ENCODE measurements at places on chromosomes 2 and 18. TPM values are rescaled to one million over a fixed set of nuclear protein-coding genes. Genes with fewer than 3 reads are reported as not detected.

NT5C1B gene
- not detected for total RNA-seq

SERPINB13 gene
- total RNA-seq: not detected

G6PC2 gene
- not detected for total RNA-seq

- DNase-seq: no peak
Observed at GRCh38 chr2:180656455-180656847, 324.0 kb upstream of the UBE2E3 start.

DNA sequence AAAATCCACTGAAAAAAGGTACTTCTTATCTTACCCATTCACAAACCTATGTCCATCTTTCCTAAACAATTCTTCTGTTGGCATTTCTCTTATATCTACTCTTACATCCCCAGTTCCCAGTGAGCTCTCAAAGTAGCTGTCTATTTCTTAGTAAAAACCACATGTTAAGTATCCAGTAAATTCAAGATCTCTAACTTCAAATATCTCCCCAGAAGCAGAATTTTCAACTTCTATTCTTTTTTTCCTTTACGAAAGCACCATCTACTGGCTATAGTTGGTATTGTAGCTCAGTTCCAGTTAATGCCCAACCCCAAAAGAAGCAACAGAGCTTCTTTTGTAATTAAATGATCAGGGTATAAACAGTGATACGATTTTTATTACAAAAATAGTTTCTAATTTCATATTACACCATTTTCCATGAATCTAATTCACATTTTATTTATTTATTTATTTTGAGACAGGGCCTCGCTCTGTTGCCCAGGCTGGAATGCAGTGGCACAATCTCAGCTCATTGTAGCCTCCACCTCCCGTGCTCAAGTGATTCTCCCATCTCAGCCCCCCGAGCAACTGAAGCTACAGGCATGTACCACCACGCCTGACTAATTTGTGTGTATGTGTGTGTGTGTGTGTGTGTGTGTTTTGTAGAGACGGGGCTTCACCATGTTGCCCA lies 28.5 kb downstream of the HRH4 start:
- DNase-seq: no peak

DNA sequence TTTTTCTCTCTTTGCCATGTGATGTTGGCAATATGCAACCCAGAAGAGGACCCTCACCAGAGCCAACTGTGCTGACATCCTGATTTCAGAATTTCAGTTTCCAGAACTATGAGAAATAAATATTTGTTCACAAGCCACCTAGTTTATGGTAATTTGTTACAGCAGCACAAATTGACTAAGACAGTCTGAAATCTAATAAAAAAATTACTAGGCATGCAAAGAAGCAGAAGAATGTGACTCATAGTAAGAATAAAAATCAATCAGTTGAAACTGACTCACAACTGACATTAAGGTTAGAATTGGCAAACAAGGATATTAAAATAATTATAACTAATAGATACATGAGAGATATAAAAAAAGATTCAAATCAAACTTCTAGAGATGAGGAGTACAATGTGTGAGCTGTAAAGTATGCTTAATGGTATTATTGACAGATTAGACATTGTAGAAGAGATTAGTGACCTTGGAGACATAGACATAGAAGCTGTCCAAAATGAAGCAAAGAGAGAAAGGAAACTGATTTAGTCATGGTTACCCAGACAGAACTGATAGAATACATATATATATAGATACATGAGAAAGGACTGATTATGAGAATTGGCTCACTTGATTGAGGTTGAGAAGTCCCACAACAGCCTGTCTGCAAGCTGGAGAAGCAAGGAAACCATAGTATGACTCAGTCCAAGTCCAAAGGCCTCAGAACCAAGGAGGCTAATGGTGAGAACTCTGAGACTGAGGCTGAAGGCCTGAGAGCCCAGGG lies 27.8 kb upstream of the TTC39C start:
- no peak for DNase-seq

- no peak for DNase-seq
Observed at GRCh38 chr2:85534881-85535280, 4.1 kb upstream of the MAT2A start.

DNA sequence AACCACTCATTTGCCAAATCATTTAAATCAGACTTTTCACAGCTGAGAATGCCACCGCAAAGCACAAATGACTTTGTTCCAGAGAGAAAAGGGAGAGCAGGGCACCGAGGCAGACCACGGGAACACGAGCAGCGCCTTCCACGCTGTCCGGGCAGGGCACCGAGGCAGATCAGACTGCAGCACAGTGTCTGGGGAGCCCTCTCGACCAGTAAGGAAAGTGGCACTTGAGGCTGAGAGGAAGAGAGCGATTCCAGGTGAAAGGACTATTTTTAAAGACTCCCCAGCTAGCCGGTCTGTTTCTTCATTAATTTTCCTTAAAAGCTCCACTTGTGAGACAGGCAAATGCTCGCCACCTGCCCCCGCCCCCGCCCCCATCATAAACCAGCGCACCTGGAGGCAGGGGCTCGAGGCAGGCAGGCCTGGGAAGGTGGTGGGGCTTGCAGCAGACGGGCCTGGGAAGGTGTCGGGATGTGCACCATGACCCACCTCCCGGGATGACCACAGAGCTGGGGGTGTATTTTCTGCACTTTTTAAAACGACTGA lies 80.9 kb upstream of the CTDP1 start:
- DNase-seq: no peak

DNA sequence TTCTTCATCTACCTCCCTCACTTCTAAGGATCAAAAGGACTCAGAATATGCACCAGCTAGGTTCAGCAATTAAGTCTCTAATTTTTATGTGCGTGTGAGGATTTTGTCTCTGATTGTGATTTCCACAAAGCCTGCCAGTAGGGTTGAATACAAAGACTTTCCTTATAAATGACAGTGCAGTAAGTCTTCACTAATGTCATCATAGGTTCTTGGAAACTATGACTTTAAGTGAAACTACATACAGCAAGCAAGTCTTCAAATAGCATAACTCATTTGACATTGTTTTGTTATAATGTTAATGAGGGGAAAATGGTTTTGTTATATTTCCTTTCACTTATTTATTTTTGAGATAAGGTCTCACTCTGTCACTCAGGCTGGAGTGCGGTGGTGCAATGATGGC lies 526.3 kb upstream of the DCC start:
- no peak for DNase-seq

DNA sequence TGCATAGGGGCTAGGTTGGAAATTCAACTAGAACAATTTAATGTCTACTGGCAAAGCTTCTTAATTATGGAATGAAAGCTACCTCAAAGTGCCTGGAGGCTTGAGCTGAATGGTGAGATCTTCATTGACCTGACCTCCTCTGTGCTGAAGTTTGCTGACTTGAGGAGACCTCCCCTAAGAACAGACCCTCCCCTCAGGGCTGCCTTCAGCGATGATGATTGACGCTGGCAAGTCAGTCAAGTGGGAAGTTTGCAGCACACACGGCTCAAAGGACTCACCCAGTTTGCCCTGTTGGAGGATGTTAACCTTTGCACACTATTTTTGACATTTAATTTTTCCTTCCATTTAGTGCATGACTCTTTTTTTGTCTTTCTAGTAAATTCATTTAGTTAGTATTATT lies 17.2 kb upstream of the POLE4 start:
- DNase-seq: no peak

- DNase-seq: no peak
Observed at GRCh38 chr18:13930964-13931363, 15.6 kb upstream of the MC2R start.

DNA sequence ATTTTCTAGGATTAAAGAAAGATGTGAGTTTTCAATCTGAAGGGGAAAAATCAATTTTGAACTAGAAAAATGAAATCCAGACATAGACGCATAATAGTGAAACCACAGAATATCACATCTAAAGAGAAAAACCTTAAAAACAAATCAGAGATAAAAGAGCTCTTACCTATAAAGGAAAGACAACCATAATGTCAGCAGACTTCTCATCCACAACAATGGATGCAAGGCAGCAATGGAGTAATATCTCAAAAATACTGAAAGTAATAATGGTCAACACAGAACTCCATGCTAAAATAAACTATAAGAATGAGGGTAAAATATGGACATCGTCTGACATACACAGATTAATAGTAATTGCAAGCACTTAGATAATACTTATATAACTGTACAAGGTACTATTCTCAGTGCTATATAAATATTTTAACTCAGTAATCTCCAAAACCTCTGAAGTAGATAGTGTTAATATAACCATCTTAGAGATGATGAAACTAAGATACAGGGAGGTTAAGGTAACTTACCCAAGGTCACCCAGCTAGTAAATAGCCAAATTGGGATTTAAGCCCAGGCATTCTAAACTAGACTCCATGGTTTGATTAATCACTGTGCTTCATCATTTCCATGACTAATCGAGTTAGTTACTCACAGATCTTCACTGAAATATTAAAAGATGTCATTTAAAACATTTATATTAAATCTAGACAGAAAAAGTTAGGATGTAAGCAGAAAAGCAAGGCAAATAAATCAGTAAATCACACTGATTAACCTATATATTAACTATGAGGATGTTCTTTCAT lies 89.4 kb upstream of the SPTBN1 start:
- DNase-seq: no peak

DNA sequence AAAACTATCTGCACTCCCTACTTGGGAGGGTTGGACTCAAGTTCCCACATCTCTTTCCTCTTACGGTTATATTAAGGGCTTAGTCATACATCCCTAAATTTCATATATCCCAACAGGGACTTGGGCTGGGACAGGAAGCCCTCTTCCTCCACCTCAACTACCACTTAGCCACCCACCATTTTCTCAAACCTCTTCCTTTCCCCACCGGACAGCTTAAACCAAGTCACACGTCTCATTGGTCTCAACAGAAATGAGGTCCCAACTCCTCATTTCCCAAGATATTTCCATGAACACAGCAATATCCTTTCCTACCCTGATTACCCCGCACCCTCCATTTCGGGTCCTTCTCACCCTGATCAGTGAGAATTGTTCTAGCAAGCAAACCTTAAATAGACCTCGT lies 736 bp downstream of the ZSCAN30 start:
- no peak for DNase-seq

DNA sequence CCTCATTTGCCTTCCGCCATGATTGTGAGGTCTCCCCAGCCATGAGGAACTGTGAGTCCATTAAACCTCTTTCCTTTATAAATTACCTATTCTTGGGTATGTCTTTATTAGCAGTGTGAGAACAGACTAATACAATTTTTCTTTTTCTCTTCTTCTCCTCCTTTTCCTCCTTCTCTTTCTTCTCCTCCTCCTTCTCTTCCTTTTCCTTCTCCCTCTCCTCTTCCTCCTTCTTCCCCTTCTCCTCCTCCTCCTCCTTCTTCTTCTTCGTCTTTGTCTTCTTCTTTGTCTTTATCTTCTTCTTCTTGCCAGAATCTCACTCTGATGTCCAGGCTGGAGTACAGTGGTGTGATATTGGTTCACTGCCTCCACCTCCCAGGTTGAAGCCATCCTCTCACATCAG lies 20.2 kb downstream of the SKA1 start:
- no peak for DNase-seq
